ENCODE measurements at places on chromosomes 11 and 22. TPM values are rescaled to one million over a fixed set of nuclear protein-coding genes. Genes with fewer than 3 reads are reported as not detected.

OR5P2 gene
- not detected for total RNA-seq

FGF3 gene
- not detected for total RNA-seq

C11orf87 gene
- not detected for total RNA-seq

CRELD2 gene
- total RNA-seq: 75.1 TPM

IL18BP gene
- 15.7 TPM for total RNA-seq

SCGB1C1 gene
- not detected for total RNA-seq

IFITM1 gene
- 724 TPM for total RNA-seq

TNNT3 gene
- 4.9 TPM for total RNA-seq

OR4C45 gene
- not detected for total RNA-seq

OR2AT4 gene
- total RNA-seq: not detected

LDHAL6A gene
- 0.11 TPM for total RNA-seq

MAPK1 gene
- 123 TPM for total RNA-seq

FAM227A gene
- total RNA-seq: 0.11 TPM

TMEM191B gene
- total RNA-seq: not detected

CBLIF gene
- not detected for total RNA-seq

MPEG1 gene
- total RNA-seq: 0.05 TPM

KCNJ5 gene
- total RNA-seq: not detected

NUMA1 gene
- total RNA-seq: 174 TPM

DMC1 gene
- total RNA-seq: 13.0 TPM

FXYD2 gene
- 1.3 TPM for total RNA-seq

SLC35E4 gene
- total RNA-seq: 2.6 TPM

SCO2 gene
- 7.9 TPM for total RNA-seq

SHANK2 gene
- not detected for total RNA-seq

NXPE2 gene
- not detected for total RNA-seq

LARGE1 gene
- total RNA-seq: not detected

NAGA gene
- total RNA-seq: 38.7 TPM

APOBEC3H gene
- total RNA-seq: 20.0 TPM

SLC5A1 gene
- total RNA-seq: not detected

TUB gene
- total RNA-seq: 0.23 TPM

OR51B4 gene
- total RNA-seq: not detected

OR52N4 gene
- 0.52 TPM for total RNA-seq

PDGFD gene
- total RNA-seq: not detected

DGCR2 gene
- 29.3 TPM for total RNA-seq

KCNQ1OT1 gene
- 0.48 TPM for total RNA-seq

MAJIN gene
- not detected for total RNA-seq

AQP11 gene
- total RNA-seq: 0.95 TPM

FAM111A gene
- 145 TPM for total RNA-seq

Data from T-helper 2 cell treated with Interferon-gamma antibody and Interleukin-4, amounts not matched to agents 100 ng/mL and 5 ng/mL, for 36 hours (primary cell).